ENCODE measurements at places on chromosomes 5 and 9. TPM values are rescaled to one million over a fixed set of nuclear protein-coding genes. Genes with fewer than 3 reads are reported as not detected.

The APBA1 gene
- 7.1 TPM for polyA plus RNA-seq

The PCDHGA6 gene
- polyA plus RNA-seq, result 3.7 TPM

The SLC34A3 gene
- 0.05 TPM for polyA plus RNA-seq

The GRAMD2B gene
- 10.8 TPM for polyA plus RNA-seq

The TRPM6 gene
- 0.24 TPM for polyA plus RNA-seq

The ZNF462 gene
- 4.4 TPM for polyA plus RNA-seq

The CCNJL gene
- 2.0 TPM for polyA plus RNA-seq

The HAVCR1 gene
- 0.08 TPM for polyA plus RNA-seq

The BRINP1 gene
- 0.23 TPM for polyA plus RNA-seq

The IRF1 gene
- polyA plus RNA-seq, result 26.0 TPM

The TMEFF1 gene
- polyA plus RNA-seq, result 0.24 TPM

GRCh38 chr9:114027159-114027862, 50.8 kb downstream of the AMBP start:
- no peak for DNase-seq

DNA sequence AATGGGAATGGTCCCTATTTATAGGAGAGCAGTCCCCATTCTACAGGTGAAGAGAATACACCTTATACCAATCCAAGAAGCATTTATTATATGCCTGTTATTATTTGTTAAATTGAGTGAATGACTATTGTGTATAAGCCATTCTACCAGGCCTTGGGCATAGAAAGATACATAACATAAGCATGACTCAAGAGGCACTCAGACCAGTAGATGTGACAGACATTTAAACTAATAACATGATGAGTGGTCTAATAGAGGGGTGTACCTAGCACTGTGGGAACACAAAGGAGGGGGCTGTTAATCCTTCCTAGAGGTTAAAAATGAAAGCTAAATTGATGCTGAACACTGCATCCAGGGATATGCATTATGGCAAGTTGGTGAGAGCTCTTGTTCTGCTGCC, 145.0 kb upstream of the TNC start:
- no peak for DNase-seq

DNA sequence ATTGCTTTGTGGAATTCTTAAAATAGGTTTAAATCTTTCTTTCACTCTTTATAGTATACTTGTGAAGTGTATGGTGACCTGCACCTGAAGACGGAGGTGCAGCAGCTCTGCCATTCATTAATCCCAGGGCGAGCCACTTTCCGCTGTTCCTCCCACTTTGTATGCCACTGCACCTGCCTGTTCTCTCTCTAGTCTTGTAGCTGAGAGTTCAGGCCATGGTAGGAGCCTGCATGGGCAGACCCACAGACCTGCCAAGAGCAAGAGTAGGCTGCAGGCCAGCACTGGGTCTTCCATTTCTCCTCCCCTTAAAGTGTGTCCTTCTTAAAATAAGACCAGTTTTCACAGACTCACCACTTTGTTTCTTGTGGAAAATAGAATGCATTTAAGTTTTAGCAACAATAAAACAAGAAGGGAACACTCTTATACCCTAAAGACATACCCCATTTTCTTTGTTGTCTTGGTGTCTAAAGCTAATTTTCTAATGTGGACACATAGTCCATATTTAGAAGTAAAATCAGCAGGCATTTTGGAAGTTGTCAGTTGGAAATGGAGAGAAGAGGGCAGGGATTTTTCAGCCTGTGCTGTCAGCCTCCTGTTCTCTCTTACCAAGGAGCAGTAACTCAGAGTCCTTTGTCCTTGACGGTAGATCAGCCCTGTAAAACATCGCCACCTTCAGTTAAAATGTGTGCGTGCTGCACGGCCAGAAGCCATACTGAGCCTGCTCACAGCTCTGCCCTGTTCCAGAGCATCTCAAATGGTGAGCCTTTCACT, 103.2 kb downstream of the SNCAIP start:
- peak; percentile 49 for DNase-seq

DNA sequence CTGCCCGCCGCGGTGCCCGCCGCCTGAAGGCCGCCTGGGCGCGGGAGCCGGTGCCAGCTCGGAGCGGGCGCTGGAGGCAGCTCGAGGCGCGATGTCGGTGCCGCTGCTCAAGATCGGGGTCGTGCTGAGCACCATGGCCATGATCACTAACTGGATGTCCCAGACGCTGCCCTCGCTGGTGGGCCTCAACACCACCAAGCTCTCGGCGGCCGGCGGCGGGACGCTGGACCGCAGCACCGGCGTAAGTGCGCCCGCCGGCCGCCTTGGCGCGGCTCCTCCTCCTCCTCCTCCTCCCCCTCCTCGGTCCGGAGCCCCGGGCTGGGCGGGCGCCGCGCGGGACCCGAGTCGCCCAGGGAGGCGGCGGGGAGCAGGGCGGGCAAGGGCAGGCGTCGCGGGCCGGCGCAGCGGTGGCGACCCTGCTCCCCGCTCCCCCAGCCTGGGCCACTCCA, 455 bp downstream of the OLFM1 start:
- DNase-seq, result no peak

DNA sequence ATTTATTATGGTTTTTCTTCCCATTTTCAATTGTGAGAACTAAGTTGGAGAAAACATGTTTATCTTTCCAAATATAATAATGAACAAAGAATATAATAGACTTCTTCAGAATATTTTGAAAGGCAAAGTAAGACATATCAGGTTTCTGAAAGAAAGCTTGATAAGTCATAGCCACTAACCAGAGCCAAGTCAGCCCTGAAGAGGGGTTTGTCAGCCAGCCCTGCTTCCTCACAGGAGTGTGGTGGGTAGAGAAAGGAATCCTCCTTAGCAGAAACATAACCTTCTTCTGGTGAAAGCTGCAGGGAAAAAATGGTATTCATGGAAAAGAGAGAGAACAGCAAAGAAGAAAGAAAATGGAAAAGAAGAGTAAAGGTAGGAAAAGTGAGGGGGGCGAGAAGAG, 93.4 kb downstream of the MPDZ start:
- no peak for DNase-seq

- no peak for DNase-seq
Measured at GRCh38 chr5:162514116-162514515, 446.5 kb downstream of the GABRG2 start.

GRCh38 chr9:112118009-112118408, 57.1 kb downstream of the SUSD1 start:
- DNase-seq, result no peak

GRCh38 chr5:145543968-145544367, 291.2 kb downstream of the PRELID2 start:
- DNase-seq, result no peak

- no peak for DNase-seq
Measured at GRCh38 chr5:131220566-131220965, 43.3 kb upstream of the CDC42SE2 start.

DNA sequence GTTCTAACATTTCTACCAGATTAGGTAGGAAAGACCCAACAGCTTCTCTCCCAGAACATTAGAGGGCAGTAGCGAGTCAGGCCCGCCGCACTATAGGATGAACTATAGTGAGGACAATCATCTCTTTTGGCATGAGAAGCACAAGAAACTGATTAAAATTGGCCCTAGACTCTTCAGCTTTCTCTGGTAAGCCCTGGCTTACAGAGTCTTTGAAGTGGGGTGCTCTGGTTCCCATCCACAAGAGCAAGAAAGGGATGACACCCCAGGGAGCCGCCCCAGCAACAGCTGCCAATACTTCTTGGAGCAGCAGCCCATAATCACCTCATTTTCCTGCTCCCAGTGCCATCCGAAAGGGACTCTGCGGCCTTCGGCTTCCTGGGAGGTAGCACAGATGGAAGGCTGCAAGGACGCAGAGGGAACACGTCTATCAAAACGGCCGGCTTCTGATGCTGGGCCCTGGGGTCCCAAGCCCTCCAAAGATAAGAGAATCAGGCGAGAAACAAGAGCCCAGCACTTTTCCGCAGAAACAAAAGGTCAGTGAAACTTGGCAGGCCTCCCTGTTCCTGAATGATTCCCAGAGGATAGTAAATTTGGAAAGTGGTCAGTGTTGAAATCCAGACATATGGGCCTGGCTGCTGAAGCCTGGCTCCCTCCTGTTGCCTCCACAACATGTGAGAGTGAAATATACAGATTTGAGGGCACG, 69.3 kb downstream of the HSD17B3 start:
- DNase-seq, result peak; percentile 66

DNA sequence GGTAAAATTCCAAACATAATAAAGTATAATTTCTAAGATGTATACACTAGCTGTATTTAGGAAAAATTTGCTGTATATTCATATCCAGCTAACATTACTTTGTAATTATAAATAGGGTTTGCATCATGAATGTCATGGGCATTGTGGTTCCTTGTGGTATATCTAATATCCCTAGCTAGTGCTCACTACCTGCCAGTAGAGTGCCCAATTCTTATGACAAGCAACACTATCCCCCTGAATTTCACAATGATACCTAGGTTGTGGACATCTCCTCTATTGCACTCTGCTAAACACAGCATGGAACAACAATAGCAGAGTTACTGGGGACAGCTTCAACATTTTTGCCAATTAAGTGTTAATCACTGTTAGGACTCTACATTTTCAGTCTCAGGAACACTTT, 1656.5 kb downstream of the EFNA5 start:
- no peak for DNase-seq

DNA sequence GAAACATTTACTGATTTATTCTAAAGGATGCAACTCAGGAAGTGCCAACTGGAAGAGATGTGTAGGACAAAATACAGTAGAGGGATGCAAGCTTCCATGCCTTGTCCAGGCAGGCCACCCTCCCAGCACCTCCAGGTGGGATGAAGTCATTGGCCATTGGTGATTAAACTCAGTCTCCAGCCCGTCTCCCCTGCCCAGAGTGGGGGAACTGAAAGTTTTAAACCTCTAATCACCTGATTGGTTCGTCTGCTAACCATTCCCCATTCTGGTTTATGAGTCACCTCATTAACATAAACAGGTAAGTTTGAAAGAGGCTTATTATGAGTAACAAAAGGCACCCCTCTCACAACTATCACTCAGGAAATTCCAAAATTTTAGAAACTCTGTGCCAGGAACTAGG, 8.1 kb downstream of the TNFAIP8 start:
- DNase-seq, result no peak

DNA sequence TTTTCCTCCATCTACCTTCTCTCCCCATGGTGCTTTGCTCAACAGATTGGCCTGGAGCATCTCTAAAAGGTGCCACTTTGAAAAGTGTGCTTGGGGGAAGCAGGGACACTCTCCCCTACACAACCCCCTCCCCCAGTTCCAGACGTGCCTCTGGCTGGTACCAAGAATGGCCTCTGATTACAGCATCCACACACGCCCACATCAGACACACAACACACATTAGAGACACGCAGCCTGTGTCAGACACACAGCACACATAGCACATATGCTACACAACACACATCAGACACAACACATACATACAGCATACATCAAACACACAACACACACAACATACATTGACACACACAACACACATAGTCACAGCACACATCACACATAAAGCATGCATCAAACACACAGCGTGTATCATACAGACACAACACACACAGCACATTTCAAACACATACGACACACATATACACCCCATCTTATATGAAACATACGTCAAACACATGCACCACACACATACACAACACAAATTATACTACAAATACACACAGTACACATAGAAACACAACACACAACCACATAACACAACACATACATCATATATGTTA, 150.4 kb downstream of the RGS3 start:
- DNase-seq, result no peak

- DNase-seq, result no peak
Measured at GRCh38 chr5:756865-757345, 27.6 kb downstream of the ZDHHC11B start.

DNA sequence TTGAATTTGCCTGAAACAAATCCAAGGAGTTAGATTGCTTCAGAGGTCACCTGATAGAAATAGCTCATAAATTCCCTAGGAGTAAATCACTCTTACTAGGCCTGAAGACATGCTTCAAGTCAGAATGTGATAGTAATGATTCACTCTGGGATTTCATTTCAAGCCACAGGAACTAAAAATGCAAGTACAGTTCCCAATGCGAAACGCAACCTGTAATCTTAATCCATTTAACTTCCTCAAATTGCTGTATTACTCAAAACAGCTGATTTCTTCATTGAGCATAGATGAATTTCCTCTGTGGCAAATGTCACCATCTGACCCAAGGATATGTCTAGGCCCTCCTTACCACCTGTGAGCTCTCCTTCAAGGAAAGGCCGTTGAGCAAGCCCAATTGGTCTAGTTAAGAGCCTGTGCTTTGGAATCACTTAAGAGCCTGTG, 32.1 kb upstream of the IL6ST start:
- no peak for DNase-seq

- DNase-seq, result no peak
Measured at GRCh38 chr9:128026255-128026772, 40.8 kb downstream of the NAIF1 start.

GRCh38 chr5:75051217-75051751, 1.1 kb downstream of the GCNT4 start:
- DNase-seq, result no peak

- DNase-seq, result no peak
Measured at GRCh38 chr5:146758076-146758475, 120.5 kb downstream of the PPP2R2B start.

- DNase-seq, result no peak
Measured at GRCh38 chr9:127180457-127181314, 58.3 kb upstream of the ANGPTL2 start.

DNA sequence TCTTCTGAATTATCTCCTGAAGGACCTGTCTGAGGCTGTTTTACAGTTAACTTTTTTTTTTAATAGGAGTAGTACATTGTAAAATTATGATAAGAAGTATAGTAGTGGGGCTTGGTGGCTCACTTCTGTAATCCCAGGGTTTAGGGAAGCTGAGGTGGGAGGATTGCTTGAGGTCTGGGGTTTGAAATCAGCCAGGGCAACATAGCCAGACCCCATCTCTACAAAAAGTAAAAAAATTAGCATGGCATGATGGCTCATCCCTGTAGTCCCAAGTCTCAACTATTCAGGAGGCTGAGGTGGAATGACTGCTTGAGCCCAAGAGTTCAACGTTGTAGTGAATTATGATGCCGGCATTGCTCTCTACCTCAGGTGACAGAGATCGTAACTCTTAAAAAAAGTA, 7.0 kb downstream of the IPO11 start:
- no peak for DNase-seq

- DNase-seq, result no peak
Measured at GRCh38 chr5:45697201-45697600, 1.0 kb upstream of the HCN1 start.

GRCh38 chr5:59522201-59522831, 371.2 kb downstream of the PDE4D start:
- no peak for DNase-seq

DNA sequence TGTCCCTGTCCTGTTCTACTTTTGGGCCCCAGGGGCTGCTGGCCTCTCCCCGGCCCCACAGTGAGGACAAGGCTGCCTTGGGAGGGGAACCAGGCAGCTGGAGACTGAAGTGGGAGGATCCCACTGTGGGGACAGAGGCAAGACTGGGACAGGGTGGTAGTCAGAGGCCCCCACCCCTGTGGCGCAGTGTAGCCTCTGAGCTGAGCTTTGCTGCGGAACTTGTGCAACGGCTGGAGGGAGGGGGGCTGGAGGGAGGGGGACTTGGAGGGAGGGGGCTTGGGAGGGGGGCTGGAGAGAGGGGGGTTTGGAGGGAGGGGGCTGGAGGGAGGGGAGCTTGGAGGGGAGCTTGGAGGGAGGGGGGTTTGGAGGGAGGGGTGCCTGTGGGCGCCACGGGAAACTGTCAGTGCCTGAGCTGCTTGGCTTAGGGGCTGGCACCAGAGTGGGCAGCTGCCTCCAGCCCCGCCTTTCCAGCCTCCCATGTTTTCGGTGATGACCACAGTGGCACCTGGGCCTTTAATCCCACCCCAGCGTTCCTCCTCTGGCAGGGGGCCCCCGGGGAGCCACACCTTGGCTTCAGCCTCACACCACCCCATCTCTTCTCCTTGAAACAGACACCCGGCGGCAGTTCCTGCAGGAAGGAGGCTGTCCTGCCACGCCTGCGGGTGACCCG, 2.3 kb upstream of the FUT7 start:
- no peak for DNase-seq

GRCh38 chr5:65262096-65262495, 219.6 kb downstream of the ADAMTS6 start:
- DNase-seq, result no peak

All from urinary bladder (tissue), 4 donors.